ENCODE measurements at places on chromosomes 3 and 15. TPM values are rescaled to one million over a fixed set of nuclear protein-coding genes. Genes with fewer than 3 reads are reported as not detected.

Gene XRN1
- 40.3 TPM for total RNA-seq

Gene BLM
- total RNA-seq = 1.5 TPM

Gene SOX2
- total RNA-seq = not detected

Gene HHLA2
- not detected for total RNA-seq

Gene PRR23C
- total RNA-seq = not detected

Gene PTH1R
- total RNA-seq = 4.3 TPM
